ENCODE measurements at places on chromosomes 2 and 18.
A peak's percentile ranks its signal among the peaks of the same experiment; 100 is the strongest.

DNA sequence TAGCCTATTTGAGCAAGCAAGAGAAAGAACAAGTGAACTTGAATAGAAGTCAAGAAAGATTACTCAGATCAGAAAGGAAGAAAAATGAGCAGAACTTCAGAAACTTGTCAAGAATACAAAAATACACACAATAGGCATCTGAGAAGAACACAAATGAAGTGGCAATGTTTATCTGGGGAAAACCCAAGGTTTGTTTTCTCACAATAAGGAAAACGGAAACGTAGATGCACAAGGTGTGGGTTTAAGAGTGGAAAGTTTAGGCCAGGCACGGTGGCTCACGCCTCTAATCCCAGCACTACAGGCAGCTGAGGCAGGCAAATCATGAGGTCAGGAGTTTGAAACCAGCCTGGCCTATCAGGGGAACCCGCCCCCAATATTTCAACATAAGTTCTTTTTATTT is 159.5 kb upstream of the GYPC start:
- no peak for DNase-seq

- no peak for DNase-seq
Observed at GRCh38 chr2:51710222-51710621, 678.3 kb upstream of the NRXN1 start.

DNA sequence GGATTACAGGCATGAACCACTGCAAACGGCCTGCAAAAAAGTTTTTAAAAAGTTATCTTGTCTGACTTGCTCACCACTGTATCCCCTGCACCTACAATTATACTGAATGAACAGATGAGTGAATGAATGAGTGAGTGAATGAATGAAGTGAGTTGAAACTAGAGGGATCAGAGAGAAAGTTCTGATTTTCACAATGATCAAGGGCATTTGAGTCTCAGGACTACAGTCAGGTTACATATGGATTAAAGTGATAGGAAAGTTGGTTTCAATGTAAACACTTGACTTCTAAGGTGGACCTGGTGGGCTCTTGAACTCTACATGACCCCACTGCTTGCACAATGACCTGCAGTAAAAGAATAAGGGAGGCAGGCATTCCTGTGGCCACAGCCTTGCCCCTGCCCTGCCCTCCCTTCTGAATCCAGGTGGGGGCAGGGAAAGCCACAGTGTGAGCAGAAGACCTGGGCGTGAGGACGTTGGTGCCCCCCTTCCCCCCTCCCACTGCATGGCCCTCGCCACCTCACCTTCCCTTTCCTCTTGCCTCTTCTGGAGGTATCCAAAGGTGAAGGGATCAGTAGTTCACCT is 10.7 kb downstream of the C2orf80 start:
- DNase-seq = no peak

DNA sequence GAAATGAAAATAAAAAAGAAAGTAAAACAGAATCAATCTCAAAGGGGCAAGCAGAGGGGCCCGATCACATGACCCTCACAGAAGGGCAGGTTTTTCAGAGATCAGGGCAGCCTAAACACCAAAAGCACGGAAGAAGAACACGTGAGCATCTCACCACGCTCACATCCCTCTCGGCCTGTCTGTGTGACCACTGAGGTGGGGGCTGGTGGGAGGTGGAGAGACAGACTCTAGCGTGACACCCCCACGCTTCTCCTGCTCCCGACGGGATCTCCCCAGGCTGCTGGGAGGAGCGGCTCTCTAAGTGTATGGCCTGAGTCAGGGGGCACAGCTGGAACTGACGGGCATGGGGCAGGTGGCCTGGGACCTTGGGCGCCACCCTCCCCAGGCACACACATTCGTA is 23.5 kb upstream of the MTERF4 start:
- DNase-seq = no peak

DNA sequence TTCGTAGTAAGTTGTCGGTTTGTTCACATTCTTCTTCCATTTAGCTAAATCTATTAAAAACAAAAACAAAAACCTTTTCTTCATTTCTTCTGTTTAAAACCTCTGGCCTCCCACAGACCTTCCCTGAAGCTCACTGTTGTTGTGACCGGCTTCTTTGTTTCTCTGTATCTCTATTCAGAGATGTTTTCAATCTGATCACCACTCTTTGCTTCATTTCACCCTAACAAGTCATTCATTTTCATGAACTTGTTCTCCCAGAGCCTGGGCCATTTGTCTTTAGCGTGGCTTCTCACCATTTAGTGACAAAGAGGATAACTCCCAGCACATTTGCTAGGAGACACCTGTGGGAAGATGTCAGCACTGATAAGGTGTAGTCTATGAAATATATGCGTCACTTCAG is 794.2 kb downstream of the ERBB4 start:
- DNase-seq = no peak

DNA sequence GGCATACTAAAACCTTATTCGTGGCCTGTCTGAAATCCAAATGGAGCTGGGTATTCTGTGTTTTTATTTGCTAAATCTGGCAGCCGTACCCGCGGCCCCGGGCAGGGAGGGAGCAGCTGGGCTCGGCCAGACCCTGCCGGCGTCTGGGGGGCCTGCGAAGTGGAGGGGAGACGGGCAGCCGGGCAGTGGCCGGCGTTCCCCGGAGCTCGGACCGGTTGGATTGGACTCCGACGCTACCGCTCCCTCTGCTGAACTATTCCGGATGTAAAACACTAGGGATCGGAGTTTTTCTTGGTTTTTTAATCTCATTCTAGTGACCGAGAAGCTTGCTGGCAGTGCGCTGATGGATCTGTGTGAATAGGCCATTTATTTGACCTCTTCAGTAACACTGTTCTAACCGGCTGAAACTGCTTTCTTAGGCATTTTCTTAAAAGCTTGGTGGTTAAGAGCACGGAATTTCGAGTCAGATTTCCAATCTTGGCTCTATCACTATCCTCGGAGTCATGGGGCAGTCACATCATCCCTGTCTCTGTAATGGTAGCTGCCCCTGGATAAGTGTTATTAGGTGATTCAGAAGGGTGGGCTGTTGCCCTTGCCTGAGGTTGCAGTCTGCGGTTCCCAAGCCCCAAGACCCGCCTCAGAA is 694 bp downstream of the UNC50 start:
- no peak for DNase-seq

- no peak for DNase-seq
Observed at GRCh38 chr2:82790206-82791021, 1668.7 kb downstream of the SUCLG1 start.

GRCh38 chr2:111250448-111251030 is 129.8 kb downstream of the BCL2L11 start:
- no peak for DNase-seq

- DNase-seq = peak; percentile 74
Observed at GRCh38 chr2:1750933-1751766, 6.8 kb upstream of the PXDN start.

GRCh38 chr2:112644155-112644932 is 1.4 kb upstream of the SLC20A1 start:
- peak; percentile 45 for DNase-seq

- DNase-seq = no peak
Observed at GRCh38 chr2:240922245-240922981, 16.3 kb downstream of the CROCC2 start.

- no peak for DNase-seq
Observed at GRCh38 chr18:33152376-33152775, 288.1 kb downstream of the CCDC178 start.

GRCh38 chr2:218218268-218219185 is 1.5 kb downstream of the ARPC2 start:
- no peak for DNase-seq

- DNase-seq = no peak
Observed at GRCh38 chr18:63591725-63592124, 4.6 kb downstream of the SERPINB13 start.

- no peak for DNase-seq
Observed at GRCh38 chr2:196372276-196372809, 201.0 kb upstream of the STK17B start.

DNA sequence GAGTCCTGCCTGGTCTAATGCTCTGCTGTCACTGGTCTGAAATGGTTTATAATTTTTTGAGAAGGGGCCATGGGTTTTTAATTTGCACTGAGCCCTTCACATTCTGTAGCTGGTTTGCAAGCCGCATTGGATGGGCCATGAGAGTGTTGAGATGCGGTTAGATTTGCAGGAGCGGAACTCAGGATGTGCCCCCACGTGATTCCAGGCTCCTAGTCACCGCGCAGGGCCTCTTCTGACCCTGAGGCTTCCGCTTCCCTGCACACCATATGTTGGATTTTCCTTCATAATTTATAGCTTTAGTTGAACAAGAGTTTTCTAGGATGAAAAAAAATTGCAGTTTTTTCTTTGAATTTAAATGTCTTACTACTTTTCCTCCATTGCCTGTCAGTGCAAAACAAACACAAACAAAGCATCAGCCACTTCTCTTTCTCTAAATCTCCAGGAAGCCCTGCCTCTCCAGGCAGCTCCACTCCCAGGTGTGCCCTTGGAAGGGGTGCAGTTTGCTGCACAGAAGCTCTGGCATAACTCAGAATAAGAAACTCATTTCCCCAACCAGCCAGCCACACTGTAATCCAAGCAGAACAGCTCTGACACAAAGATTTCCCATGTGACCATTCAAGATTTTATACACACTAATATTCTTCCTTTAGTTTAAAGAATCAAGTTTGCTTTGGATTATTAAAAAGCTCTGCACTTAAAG is 18.4 kb upstream of the TPO start:
- DNase-seq = no peak

- DNase-seq = no peak
Observed at GRCh38 chr2:160465406-160465805, 28.2 kb downstream of the RBMS1 start.

DNA sequence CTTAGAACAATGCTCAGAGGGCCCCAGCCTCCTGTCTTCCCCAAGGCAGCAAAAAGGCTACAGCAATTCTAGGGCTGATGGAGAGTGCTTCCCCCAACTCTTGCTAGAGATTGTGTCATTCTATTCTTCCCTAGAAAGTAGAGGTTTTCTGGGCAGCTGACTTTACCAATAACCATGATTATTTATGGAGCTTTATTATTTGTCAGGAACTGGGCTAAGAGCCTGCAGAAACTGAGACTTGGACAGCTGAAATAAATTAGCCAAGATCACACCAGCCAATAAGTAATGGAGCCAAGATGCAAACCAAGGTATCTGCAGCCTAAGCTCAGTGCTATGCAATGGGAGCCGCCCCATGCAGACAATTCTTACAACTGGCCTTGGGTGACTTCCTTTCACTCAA is 84.8 kb downstream of the CCBE1 start:
- no peak for DNase-seq

- DNase-seq = peak; percentile 83
Observed at GRCh38 chr2:70686577-70687460, 81.2 kb downstream of the ADD2 start.

DNA sequence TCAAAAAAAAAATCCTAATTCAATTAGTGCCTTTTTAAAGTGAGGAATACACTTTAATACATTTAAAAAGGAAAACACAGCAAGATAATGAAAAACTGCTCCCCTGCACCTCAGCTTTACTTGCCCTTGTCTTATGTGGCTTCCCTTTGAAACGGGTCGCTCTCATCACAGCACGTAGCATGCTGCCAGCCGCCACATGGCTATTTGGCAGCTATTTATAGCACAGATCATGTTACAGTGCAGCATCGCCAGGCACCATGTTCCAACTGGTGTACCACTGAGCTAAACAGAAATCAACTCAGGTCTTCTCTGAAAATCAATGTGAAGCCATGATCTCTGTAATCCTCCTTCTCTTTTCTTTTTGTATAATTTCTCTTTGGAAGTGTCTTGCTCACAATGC is 65.1 kb downstream of the TMEM182 start:
- peak; percentile 97 for DNase-seq

GRCh38 chr2:20677301-20678085 is 10.5 kb downstream of the GDF7 start:
- no peak for DNase-seq

GRCh38 chr2:231069379-231070054 is 12.8 kb downstream of the PSMD1 start:
- DNase-seq = no peak

DNA sequence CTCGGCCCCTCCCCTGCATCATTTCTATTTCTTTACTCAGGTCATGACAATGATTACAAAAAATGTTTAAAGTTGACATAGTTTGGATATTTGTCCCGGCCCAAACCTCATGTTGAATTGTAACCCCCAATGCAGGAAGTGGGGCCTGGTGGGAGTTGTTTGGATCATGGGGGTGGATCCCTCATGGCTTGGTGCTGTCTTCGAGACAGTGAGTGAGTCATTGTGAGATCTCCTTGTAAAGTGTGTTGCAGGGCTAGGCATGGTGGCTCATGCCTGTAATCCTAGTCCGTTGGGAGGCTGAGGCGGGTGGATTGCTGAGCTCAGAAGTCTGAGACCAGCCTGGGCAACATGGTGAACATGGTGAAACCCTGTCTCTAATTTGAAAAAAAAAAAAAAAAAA is 9.2 kb upstream of the MAP4K4 start:
- DNase-seq = no peak

GRCh38 chr2:15751477-15751876 is 159.8 kb downstream of the DDX1 start:
- no peak for DNase-seq

DNA sequence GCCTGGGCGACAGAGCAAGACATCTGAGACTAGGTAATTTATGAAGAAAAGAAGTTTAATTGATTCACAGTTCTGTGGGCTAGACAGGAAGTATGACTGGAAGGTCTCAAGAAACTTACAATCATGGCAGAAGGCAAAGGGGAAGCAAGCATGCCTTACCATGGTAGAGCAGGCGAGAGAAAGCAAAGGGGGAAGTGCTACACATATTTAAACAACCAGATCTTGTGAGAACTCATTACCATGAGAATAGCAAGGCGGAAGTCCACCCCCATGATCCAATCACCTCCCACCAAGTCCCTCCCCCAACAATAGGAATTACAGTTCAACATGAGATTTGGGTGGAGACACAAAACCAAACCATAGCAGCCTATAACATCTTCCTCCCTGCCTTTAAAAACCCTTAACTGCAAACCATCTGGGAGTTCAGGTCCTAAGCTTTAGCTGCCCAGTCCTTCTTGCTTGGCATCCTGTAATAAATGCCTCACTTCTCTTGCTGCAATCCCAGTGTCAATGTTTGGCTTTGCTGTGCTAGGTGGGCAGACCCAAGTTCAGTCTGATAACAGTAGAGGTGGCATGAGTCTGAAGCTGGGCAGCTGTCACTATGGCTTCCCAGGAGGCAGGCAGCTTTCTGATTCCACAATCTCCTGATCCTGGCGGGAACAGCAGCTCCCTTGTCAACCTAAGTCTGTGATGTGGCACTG is 11.2 kb upstream of the SP5 start:
- no peak for DNase-seq

- DNase-seq = no peak
Observed at GRCh38 chr2:176491172-176491904, 222.1 kb downstream of the MTX2 start.

DNA sequence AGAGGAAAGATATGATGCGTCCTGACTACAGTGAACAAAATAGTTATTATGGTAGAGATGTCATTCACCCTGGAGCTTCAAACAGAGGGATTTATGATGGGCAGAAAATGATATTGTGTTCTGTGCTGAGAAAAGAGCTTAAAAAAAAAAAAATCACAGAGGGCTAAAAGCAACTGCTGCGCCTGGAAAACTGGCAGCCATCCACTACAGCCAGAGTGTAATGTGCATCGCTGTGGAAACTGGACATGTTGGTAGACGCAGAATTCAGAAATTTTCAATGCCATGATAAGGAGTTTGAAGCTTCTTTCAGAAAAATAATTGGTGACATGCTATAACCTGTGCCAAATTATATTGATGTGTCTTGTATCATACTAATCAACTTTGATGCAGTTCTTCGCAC is 122.9 kb upstream of the SOX11 start:
- DNase-seq = no peak

All from G401 (cell line).